ENCODE measurements at places on chromosomes 4 and X. TPM values are rescaled to one million over a fixed set of nuclear protein-coding genes. Genes with fewer than 3 reads are reported as not detected.

SMIM31 gene
- not detected for total RNA-seq

DNA sequence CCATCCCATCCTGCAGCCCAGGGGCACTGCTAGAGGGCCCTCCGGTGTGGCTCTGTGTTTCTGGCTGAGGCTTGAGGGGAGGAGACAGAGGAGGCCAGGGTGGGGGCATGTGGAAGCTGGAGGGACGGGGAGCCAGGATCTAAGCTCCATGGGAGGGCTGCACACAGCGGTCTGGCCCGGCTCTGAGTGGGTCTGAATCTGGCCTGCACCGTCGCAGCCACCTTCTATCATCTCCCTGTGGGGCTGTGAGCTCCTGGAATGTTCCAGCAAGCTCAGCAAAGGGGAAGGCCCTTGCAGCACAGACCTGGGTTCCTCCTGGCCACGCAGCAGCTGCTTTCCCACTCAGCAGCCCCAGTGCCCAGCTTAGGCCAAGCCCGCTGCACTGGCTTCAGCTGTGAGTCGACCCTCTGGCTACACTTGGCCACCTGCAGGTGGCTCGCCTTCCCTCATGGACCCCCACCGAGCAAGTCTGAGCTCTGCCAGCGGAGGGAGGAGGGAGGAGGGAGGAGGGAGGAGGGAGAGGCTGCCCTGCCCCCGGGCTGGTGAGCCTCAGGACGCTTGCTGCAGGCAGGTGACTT, 5.3 kb downstream of the NKX1-1 start:
- DNase-seq, result no peak

DNA sequence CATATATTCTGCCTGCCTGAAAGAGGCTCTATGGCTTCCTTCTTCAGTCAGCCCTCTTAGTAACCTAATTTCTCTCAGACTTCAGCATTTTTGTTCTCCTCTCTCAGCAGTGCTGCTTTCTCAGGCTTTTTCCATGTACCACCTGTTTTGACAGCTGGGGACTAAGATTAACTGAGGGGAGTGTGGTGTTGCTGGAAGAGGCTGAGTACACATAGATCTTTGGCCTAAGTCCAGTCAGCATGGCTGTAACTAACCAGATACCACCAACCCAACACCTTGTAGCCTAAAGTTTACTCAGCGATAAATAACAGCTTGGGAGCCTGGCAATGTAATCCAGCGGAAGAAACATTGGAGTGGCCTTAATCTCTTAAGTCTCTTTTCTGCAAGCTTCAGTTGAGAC, 85.5 kb downstream of the RTL3 start:
- no peak for DNase-seq

- DNase-seq, result no peak
Measured at GRCh38 chr4:175054980-175055379, 136.8 kb downstream of the ADAM29 start.

SULT1E1 gene
- total RNA-seq, result 18.1 TPM

DNA sequence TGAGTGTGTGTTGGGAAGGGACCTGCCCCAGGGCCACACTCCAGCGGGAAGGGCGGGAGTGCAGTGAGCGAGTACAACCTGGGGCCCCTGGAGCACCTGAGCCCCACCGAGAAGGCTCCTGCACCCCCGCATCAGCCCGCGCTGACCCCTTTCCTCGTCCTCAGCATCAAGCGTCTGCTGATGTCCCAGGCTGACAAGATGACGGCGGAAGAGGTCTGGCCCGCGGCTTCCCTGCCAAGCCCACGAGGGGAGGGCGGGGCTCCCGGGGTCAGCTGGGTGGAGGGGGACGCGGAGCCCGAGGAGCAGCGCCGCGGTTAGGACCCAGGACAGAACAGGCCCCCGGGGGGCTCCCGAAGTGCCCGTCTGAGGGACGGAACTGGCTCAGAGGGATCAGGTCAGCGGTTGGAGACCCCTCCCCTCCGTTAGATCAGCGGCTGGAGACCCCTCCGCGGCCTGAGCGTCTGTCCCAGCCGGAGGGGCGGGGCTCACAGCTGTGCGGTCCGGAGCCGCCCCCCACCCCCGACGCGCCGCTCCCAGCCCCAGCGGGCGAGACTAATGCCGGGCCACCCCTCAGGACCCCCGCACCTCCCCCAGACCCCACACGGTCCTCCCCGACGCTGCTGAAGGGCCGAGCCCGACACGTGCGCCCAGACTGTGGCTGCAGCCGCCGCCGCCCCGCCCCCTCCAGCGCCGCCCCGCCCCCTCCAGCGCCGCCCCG, 6.7 kb downstream of the MYL5 start:
- DNase-seq, result no peak

DNA sequence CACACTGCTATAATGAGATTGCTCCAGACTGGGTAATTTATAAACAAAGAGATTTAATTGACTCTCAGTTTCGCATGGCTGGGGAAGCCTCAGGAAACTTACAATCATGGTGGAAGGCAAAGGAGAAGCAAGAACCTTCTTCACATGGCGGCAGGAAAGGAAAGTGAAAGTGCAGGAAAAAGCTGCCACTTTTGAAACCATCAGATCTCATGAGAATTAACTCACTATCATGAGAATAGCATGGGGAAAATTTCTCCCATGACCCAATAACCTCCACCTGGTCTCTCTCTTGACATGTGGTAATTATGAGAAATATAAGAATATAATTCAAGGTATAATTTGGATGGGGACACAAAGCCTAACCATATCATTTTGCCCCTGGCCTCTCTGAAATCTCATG, 884.2 kb downstream of the GLUD2 start:
- DNase-seq, result no peak

DNA sequence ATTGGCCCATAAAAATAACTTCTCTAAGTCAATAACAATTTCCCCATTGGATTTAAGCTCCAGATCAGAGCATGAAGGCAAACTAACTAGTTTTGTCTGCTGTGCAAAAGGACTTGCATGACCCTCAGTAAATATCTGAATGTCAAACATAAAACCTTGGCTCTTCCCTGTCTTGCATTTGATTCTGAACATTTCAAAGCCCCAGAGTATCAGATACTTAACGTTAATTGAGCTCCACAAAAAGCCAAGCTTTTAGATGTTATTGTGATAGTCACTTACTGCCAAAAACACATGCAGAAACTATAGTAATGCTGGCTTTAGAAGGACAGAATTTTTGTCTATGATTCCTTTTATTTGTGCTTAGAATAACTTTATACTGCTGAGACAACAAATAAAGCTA, 664.2 kb downstream of the ADGRL3 start:
- no peak for DNase-seq

DNA sequence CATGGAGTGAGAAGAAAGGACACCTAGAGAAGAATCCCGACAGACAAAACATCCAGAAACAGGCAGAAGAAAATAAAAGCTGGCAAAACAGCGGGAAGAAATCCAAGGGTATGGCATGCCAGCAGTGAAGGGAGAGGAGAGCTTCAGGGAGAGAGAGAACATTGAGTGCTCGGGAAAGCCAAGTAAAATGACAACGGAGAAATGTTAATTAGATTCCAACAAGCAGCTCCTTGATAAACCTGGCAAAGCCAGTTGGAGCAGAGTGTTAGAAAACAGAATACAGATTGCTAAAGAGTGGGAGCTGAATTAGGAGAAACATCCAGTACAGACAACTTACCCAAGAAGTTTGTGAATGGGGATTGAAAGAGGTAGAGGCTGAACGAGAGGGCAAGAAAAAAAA, 40.4 kb upstream of the MAOA start:
- DNase-seq, result no peak

CSAG3 gene
- total RNA-seq, result not detected
